Bronchial epithelial cell (primary cell): ENCODE measurements at places on chromosomes 1 and 21.

- peak; percentile 52 for DNase-seq
These were observed 35.8 kb upstream of the LMO4 start for GRCh38 chr1:87292684-87293493.

DNA sequence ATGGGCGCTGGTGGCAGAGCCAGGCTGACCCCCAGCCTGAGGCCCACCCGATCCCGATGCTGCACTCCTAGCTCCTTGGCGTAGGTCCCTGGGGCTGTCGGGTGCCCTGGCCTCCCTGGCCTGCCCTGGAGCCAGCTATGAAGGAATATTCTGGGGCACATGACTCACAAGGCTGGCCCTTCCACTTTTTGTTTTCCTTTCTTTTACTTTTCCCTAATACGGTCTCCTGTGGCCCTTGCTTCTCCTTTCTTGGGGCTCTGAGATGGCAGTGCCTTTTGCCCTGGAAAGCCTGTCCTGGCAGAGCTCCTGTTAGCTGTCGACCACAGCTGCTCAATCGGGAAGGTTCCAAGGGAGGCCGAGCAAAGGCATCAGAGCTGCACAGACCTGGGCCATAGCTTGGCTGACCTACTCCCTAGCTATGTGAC, 22.1 kb downstream of the ARHGEF10L start:
- no peak for DNase-seq

GRCh38 chr1:72281144-72281543, 1.2 kb downstream of the NEGR1 start:
- DNase-seq, result no peak

- DNase-seq, result peak; percentile 56
These were observed 54.7 kb downstream of the VPS13D start for GRCh38 chr1:12284486-12284885.

- DNase-seq, result no peak
These were observed 23.8 kb upstream of the PAXBP1 start for GRCh38 chr21:32795376-32795775.

DNA sequence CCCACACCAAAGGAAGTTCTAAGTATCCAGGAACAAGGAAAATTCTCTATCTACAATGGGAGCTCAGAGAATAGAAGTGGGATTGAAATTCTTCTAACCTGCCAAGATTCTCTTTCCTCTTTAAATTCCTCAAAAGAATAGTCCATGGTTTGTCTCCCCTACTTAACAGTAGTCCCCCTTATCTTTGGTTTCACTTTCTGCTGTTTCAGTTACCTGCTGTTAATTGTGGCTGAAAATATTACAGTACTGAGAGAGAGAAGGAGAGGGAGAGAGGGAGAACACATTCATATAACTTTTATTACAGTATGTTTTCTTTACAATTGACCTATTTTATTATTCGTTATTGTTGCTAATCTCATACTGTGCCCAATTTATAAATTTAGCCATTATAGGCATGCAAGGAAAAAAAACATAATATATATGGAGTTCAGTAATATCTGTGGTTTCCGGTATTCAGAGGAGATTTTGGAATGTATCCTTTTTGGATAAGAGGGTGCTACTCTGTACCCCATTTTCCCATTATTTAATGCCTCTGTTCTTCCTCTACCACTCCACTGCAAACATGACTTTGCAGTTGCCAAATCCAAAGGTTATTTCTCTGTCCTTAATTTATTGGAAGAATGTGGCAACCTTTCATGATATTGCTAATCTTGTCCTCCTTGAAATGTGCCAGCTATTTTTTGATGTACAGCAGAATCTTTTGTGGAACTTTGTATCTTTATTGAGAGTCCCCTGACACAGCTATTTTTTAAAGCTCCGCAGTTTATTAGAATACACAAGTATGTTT, 68.0 kb downstream of the USP25 start:
- no peak for DNase-seq

DNA sequence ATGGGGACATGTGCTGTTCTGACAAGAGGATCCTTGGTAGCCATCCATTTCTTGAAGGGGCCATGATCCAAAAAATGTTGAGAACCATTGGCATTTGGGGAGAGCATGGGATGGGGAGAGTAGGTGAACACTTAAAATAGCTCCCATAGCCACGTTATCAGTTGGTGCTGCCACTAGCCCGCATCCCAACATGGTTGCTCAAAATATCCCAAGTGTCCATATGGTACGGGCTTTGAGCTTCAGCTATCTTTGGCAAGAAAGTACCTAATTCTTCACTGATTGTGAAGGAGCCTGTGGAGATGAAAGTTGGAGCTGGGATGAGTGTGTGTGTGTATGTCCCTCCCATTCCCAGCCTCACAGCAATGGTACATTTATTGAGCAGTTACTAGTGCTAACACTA, 3.1 kb upstream of the ZNF648 start:
- DNase-seq, result no peak

DNA sequence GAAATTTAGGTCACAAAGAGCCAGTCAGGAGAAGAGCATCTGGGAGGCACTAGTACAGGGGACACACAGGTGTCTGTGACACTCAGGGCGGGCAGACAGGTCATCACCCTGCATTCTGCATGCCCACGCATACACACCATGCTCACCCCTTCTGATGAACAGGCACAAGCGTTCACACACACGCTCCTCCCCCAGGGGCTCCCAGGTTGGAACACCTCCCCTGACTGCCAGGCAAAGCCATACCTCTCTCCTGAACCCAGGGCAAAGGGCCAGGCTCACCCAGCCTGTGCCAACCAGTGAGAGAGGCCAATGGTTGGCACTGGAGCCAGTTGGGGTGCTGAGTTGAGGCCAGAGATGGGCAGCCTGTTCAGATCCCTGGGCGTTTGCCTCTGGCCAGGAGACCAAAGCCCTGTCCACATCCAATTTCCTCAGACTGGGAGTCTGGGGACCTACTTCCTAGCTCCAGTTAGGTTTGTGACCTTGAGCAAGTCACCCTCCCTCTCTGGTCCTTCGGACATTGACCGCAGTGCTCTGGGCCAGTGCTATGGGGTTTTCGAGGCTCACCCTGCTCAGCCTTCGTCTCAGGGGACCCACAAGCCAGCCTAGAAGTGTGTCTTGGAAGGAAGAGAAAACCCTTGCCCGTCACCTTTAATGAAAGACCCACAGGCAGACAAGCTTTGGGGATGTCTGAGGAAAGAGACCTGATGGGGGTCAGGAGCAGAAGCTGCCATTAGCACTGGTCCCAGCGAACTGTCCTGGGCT, 5.8 kb upstream of the LAD1 start:
- no peak for DNase-seq

- no peak for DNase-seq
These were observed 222.9 kb upstream of the KCNK2 start for GRCh38 chr1:214859647-214860046.

DNA sequence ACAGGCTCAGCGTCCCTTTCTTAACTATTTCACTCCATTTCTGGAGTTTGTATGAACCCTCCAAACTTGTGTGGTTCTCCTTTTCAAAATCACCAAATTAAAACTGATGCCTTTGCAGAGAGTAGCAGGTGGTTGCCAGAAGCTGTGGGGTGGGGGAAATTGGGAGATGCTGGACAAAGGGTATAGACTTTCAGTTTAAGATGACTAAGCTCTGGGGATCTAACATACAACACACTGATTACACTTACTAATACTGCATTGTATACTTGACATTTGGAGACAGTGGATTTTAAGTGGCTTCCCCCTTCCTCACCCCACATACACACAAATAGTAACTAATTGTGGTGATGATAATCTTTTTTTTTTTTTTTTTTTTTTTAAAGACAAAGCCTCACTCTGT, 11.1 kb upstream of the SCYL3 start:
- no peak for DNase-seq

GRCh38 chr1:150142083-150142482, 7.6 kb upstream of the PLEKHO1 start:
- no peak for DNase-seq

GRCh38 chr1:183517401-183517800, 45.1 kb downstream of the SMG7 start:
- DNase-seq, result peak; percentile 70

- DNase-seq, result peak; percentile 26
These were observed 90.1 kb downstream of the TENT5C start for GRCh38 chr1:117695796-117696490.

GRCh38 chr1:154996966-154997701, 3.7 kb downstream of the LENEP start:
- DNase-seq, result no peak

DNA sequence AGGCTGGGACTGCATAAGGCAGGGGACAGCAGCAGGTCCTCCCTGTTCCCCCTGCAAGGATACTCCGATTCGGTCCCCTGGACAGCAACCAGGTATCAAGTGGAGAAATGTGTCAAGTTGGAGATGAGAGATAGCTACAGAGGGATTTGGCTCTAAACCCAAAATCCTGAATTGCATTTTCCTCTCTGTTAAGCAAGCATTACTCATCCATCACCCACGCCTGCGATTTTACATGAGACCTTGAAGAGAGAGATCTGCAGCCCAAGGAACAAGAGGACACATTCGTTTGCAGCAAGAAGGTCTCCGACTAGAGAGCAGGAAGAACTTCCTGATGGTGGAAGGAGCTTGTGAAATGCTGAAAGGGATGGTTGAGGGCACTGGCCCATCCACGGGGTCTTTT, 21.9 kb downstream of the SYT2 start:
- DNase-seq, result no peak

DNA sequence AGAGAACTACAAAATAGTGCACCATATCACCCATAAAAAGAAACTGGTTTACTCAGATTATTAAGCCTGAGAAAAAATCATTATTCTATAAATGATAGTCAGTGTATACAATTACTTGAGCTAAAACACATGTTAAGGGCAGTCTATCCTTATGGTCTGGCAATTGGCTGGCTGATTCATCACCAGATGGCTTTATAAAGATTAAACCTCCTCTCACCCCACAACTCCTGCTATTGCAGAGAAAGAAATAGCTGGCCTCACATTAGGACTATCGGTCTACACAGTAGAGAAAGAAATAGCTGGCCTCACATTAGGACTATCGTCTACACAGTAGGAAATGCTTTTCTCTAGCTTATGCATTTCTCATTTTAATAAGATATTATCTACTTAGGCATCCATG, 21.2 kb downstream of the CEP170 start:
- no peak for DNase-seq

- peak; percentile 31 for DNase-seq
These were observed 91.7 kb upstream of the PGBD5 start for GRCh38 chr1:230517786-230518185.

DNA sequence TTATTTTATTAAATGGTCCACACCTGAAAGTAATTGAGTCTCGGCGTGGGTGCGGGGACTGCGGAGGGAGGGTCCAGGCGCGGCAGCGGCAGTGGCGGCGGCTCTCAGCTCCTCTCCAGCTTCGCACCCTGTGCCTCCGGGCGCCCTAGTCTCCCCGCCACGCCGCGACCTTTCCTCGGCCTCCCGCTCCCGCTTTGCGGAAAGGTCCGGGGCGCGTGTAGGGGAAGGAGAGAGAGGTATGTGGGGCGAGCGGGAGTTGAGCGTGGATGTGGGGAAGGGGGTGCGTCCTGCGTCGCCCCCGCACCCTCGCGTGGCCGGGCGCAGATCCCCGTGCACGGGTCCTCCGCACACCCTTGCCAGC, 13.4 kb upstream of the ALX3 start:
- no peak for DNase-seq

- DNase-seq, result peak; percentile 77
These were observed 59.9 kb upstream of the CACNA1E start for GRCh38 chr1:181423301-181423918.

GRCh38 chr1:156929596-156930238, 9.3 kb downstream of the LRRC71 start:
- no peak for DNase-seq

DNA sequence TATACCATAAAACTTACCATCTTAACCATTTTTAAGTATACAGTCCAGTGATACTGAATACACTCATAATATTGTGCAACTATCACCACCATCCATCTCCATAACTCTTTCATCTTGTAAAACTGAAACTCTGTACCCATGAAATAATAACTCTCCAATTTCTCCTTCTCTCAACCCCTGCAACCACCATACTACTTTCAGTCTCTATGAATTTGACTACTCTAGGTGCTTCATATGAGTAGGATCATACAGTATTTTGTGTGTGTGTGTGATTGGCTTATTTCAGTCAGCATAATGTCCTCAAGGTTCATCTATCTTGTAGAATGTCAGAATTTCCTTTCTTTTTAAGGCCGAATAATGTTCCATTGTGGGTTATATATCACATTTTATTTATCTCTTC, 17.7 kb downstream of the NPHS2 start:
- no peak for DNase-seq

GRCh38 chr21:37700641-37701202, 215.5 kb downstream of the KCNJ6 start:
- DNase-seq, result peak; percentile 70

GRCh38 chr1:228087771-228088251, 5.3 kb downstream of the ARF1 start:
- DNase-seq, result peak; percentile 77

DNA sequence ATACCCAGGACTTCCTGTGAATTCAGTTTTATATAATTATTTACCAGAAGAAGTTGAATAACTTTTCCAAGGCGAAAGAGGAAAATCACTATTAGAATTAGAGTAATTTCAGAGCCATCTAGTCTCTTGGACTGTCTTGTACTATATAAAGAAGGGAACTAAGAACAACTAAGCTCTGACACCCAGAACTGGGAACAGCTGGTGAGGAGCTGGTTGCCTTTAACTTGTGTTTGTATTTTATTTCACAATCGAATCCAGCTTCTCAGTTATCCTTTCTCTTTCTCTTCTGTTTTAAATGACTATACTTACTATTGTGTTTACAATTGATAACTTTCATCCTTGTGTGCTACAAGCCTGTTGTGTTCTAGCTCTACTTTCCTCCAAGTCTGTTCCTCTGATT, 8.4 kb downstream of the SNX27 start:
- no peak for DNase-seq

DNA sequence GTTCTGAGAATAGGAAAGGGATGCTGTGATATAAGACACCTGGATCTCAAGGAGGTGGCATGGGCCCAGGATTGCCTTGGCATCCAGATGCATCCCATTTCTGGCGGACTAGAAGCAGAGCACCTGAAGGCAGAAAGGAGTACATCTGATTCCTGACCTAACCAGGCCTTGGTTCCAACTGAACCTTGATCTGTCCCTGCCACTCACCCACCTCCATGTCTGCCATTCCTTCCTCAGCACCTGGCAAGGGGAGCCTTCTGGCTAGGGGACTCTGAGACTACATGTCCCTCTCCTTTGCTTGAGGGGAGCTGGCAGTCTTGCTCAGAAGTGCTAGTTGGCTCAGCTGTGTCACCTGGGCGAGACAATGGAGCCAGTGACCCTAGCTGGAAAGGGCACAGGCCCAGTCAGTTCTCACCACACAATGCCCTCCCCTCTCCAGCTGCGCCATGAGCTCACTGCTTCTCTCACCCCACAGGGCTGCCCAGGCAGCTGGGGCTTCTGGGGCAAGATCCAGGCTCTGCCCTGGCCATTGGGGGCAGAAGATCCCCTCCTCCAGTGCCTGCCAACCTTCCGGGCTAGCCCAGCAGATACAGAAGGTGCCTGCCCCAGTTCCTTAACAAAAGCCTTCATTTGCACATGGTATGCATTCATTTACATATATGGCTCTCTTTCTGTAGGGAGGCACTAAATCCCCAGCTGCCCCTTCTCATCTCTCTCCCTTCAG, 2.9 kb downstream of the IGSF8 start:
- no peak for DNase-seq

- peak; percentile 42 for DNase-seq
These were observed 114.5 kb downstream of the CACHD1 start for GRCh38 chr1:64584479-64584878.
